Islet precursor cell (in vitro differentiated cells): ENCODE measurements at places on chromosomes 16 and 17.
A peak's percentile ranks its signal among the peaks of the same experiment; 100 is the strongest.

DNA sequence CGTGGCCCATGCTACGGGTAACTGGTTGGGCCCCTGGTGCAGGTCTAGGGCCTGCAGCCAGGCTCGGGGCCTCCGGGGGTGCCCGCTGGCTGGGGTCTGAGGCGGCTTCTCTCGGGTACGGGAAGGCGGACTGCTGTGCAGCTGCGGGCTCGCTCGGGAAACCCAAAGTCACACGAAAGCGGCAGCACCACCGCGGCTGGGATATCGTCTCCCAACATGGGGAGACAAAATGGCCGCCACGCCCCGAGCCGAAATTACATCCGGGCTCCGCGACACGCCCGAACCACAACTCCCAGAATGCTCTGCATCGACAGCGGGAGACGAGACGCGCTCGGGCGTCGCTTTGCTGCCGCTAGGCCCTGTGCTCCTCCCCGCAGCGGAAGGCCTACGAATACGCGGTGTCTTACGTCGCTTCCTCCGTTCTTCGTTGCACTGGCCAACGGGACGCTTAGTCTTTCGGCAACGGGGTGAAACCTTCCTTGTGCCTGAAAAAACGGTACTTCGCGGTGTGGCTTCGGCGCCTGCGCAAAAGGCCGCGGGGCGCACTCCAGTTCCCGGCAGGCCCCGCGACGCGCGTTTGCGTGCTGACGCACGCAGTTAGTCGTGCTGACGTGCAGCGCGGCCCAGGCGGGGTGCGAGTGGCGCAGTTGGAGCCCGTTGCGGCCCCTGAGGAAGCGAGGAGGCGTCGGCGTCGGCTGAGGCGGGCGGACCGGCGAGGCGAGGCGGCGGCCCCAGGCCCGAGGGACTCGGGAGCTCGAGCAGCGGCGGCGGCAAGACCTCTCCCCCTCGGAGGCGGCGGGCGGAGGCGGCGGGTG, at the start of gene SRRM2:
Gene SRRM2 (plus strand): TSS at position 604 of the 815 bp plus-strand sequence. CDS start 3,727 bp downstream, outside the sequence.
- DNase-seq: peak; percentile 97

DNA sequence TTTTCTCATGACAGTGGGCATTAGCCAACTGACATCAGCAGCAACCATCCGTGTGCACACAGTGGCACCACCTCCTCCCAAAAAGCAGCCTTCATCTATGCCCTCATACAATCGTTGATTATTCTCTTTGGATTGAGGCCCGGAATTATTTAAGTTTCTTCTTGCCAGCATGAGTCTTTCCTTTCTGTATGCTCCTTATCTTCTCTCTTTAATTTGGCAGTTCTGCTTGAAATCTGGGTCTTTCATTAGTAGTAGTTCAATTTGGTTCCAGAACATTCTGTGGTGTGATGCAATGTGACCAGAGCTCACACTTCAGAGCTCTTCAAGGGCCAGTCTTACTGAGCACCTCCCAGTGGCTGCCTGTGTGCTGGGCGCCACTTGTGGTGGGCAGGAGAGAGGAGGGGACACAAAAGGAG, 52.2 kb upstream of the STH start:
- no peak for DNase-seq

GRCh38 chr17:2157675-2158395, 102.9 kb downstream of the HIC1 start:
- DNase-seq: no peak

GRCh38 chr17:43877451-43878155, 29.7 kb downstream of the MPP2 start:
- DNase-seq: peak; percentile 51

GRCh38 chr17:67477687-67478086, 100.6 kb downstream of the PITPNC1 start:
- no peak for DNase-seq

GRCh38 chr17:39834017-39834416, 30.1 kb downstream of the IKZF3 start:
- DNase-seq: no peak

GRCh38 chr16:56649271-56649670, 2.4 kb upstream of the MT1B start:
- DNase-seq: no peak

DNA sequence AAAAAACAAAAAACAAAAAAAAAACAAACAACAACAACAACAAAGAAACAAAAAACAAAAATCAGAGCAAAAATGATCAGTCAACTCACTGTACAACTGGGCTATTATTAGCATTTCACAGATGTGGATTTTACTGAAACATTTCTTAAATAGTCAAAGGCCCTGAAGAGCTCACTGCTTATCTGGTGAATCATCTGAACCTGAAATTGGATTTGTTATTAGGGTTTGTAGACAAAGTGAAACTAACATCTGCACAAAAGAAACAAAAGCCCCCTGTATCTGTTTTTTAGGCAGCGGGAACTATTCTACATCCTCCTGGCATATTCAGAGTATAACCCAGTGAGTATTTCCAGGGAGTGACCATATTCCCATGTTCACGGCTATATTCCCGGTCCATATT, 32.6 kb upstream of the KSR1 start:
- DNase-seq: no peak

DNA sequence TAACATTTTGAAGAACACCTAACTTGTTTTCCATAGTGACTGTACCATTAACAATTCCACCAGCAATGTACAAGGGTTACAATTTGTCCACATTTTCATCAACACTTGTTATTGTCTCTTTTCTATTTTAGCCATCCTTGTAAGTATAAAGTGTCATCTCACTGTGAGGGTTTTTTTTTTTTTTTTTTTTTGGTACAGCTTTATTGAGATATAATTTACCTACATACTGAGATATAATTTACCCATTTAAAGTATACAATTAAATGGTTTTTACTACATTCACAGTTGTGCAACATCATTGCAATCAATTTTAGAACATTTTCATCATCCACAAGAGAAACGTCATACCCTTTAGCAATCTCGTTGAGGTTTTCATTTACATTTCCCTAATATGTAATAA, 17.9 kb upstream of the TMIGD1 start:
- no peak for DNase-seq

DNA sequence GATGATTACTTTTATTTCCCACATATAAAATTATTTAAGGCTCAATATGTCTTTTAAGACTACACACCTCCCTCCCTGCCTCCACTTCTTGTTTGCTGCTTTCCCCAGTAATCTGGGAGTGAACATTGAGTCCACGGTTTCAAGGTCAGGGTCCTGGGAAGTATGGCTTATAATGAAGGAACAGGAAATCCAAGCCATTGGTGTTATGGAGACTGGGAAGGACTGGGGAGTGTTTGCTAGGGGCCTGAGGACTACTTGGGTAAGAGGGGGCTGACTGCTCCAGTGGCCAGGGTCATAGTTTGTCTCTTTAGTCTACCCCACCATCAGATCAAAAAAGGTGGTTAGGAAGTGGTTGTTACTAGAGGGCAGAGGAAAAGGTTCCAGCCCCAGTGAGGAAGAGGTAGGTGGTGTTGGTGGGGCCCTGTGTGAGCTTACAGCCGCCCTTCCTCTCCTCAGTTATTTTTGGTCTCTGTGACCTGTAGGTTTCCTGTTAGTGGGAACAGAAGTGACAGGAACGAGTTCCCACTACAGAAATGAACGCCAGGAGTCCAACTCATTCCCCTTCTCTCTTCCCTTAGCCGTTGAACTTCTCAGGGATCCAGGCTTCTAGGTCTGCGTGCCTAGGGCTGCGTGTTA, 742 bp upstream of the SLC16A13 start:
- no peak for DNase-seq

- peak; percentile 68 for DNase-seq
Measured at GRCh38 chr16:80527297-80527696, 13.5 kb upstream of the DYNLRB2 start.

- DNase-seq: no peak
Measured at GRCh38 chr16:89335803-89336485, 118.4 kb downstream of the ZNF778 start.

DNA sequence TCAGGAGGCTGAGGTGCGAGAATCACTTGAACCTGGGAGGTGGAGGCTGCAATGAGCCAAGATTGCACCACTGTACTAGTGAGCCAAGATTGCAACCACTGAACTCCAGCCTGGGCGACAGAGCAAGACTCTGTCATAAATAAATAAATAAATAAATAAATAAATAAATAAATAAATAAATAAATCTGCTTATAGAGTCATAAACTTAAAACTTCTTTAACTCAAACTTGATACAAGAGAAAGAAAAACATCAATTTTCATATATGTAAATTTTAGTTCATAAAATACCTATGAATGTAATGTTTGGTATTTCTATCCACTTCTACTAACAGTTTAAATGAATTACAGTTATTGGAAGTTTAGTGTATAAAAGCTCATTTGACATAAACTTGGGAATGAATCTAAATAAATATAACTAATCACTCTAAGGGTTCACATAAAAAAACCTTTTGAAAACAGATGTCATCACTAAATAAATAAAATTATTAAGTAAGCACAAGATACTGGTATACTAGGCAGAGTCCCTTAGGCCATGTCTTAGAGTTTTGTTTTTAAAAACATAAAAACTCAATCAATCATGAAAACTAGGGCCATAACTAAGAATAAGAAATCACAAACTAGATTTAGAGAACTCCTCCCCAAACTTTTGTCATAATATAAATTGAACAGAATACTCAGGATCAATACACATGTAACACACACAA, 54.1 kb downstream of the SMURF2 start:
- no peak for DNase-seq

- peak; percentile 21 for DNase-seq
Measured at GRCh38 chr17:77343031-77343800, 202.4 kb downstream of the SEC14L1 start.

DNA sequence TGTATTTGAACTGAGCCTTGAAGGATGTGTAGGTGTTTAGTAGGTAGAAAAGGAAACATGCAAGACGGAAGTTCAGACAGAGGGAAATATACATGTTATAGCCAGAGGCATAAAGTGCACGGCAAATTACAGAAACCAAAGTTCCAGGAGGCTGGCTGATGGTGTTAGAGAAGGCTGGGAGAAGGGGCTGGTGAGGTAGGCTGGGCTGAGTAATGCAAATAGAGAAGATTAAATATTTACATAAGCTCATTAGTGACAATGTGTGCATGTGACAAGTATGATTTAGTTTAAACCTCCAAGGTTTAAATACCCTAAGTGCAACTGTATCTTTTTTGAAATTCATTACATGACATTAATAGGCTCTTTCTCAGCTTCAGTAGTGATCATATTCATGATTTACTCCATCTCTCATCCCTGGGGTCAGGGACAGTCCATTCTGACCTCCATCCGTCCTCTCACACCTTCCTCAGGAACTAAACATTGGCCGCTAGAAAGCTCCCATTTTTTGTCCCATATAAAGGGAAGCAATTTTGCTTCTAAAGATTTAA, 399.8 kb upstream of the SALL1 start:
- no peak for DNase-seq

DNA sequence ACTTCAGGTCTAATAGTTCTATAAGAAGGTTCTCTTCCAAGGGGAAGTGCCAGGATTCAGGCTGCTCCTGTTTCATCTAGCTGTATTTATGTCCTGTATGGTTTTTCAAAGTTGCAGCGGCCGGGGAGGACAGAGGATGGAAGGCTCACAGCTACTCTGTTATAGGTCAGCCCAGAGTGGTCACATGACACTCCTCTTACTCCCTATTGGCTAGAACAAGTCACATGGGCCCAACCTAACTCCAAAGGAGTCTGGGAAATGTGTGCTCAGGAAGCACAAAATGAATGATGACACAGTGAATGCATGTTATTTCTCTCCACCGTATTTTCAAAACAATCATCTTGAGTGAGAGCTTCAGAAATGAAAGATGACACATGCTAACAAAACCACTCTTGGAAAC, 645.1 kb upstream of the RBFOX1 start:
- DNase-seq: no peak

DNA sequence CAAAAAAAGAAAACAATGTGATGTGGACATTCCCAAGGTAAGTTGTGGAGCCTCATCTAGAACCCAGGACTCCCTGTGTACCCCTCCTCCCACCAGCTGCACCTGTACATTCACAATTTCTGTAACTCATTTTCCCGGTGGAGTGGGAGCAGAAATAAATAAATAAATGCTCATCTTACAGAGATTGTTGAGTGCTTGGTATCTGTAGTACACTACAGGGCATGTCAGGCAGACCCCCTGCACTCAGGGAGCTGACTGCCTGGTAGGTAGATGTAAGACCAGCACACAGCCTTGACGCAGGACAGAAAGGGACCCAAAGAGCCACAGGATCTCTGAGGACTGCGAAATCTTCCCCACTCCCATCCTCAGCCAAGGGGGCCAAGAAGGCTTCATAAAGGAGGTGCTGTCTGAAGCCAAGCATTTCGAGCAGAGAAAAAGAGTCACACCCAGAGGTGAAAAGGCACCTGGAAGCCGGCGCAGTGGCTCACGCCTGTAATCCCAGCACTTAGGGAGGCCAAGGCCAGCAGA, 6.5 kb downstream of the EIF1 start:
- DNase-seq: peak; percentile 61

- no peak for DNase-seq
Measured at GRCh38 chr17:15492791-15493692, 25.6 kb upstream of the CDRT4 start.

- DNase-seq: no peak
Measured at GRCh38 chr17:80922580-80923160, 69.0 kb upstream of the CHMP6 start.

GRCh38 chr17:31089471-31089870, 5.3 kb upstream of the NF1 start:
- no peak for DNase-seq

DNA sequence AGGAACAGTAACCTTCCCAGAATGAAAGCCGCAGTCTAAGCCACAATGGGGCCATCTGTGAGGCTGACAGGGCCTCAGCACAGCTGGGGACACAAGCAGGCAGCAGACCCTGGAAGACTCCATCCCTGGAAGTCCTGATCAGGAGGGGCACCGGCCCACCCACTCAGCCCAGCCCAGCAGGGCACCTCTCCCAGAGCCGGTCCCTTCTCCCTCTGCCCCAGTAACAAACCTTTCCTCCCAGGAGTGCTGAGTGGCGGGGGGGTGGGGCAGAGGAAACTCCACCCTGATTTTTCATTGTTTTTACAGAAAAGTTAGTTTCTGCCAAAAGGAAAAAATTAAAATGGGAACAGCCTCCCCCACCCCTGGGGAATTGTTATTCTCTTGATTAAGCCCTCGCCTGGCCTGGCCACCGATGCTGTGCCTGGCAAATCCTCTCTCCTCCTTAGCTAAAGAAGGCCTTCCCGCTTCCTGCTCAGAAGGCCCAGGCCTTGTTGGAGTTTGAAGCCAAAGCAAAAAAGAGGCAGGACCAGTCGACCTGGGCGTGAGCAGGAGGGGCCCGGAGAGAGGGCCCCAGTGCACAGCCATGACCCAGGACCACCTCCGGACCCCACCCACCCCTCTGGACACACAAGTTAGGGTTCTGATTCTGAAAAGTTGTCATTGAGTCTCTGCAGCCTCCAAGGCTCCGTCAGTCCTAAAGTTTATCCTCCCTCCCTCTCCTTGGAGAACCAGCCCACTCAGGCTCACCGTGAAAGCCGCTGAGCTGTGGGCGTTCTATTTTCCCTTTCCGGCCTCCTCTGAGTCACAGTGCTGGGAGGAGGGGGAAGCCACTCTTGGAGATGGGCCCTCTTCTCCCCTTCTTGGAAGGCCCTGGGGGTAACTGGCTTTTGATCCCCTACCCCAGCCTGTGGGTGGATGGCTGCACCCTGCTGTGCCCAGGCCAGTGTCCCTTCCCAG, 128.4 kb upstream of the TNRC6C start:
- peak; percentile 74 for DNase-seq

- peak; percentile 73 for DNase-seq
Measured at GRCh38 chr17:33142705-33143299, 150.3 kb downstream of the ASIC2 start.
